ENCODE measurements at places on chromosomes 7 and 10.

DNA sequence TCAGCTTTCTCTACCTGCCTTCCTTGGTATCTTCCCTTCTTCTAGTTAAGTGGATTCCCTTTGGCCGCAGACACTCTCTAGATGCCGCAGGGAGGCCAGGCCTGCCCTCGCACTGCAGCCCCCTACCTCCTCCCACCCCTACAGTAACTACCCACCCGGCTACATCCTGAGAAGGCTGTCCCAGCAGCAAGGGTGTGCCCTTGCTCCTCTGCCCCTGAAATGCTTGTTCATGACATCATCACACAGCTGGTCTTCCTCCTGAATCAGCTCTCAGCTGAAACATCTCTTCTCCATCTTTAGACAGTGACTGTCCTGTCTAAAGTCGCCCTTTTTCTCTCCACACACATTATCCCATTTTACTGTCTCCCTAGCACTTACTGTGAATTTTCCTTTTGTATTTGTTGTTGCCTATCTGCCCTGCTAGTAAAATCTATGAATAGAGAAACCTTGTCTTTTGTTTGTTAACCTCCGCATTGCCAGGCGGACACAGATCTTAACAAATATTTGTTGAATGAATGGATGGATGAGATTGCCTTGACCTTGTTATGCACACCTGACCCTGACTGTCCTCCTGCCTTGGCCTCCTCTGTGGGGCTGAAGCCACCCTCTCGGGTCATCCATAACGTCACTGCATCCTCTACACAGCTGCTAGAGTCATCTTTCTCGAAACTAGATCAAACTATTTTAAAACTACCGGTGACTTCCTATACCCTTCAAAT lies 108.9 kb upstream of the GATA3 start:
- DNase-seq = no peak

DNA sequence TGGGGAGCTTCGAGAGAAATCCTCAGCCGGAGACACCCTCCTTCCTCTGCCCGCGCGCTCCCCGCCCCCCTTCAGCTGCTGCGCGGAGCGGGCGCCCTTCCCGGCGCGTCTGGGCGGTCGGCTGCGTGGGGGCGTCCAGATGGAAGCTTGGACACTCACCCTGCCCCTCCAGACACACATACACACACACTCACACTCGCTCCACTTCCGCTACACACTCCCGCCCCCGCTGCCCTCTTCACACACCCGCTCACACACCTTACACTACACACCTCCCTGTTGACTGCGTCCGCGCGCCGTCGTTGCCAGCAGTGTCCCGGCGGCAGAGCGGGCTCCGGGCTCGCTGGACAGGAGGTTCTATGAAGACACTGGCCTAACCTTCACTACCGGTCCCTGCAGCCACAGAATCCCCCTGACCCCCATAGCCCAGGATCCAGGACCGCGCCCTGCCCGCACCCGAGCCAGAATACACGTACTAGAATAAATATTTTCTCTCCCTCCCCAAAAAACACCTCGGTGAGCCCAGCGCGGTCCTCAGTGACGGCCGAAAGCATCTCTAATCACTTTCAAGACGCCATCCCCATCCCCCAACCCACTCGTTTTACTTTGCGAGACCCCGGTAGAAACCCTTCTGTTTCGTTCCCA lies 1.1 kb upstream of the EGR2 start:
- peak; percentile 82 for DNase-seq

DNA sequence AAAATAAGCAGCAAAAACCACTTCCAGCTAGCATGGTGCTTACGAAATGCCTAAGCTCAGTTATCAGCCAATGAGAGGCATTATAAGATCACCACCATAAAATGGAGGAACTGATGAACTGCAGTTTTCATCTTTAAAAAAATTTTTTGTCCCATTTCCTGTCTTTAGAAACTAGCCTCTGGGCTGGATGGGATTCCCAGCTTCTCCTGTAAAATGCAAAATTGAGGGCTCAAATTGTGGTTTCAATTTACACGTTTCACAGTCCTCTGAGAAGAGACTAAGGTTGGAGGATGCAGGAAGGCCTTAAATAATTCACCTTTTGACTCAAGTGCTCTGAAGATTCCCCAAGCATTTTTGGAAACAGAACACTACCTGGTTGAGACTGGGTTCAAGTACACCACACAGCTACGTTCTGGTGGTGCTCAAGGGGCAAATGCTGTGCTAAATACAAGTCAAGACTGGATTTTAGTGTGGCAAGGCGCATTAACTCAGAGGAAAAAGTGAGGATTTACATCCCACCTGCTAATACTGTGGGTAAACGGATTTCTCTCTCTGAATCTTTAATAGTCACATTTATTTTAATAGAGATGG lies 951 bp downstream of the ZNF25 start:
- DNase-seq = no peak

- DNase-seq = no peak
These were observed 157.1 kb downstream of the RAB11FIP2 start for GRCh38 chr10:117889664-117890063.

DNA sequence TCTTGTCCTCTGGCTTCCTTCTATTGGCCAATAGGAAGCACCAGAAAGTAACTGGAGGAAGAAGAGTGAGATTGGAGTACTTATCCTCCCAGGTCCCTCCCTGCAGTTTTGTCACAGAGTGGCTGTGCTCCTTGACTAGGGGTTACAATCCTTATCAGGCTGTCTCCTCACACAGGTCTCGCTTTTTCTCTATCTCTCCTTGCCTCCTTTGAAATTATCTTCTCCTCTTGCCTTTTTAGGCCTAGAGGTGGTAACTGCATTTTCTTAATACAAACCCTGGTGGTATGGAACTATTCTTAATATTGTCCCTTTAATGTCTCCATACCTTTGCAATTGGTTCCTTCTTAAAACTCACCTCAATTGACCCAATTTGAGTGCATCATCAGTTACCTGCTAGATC lies 2.7 kb downstream of the PRSS37 start:
- DNase-seq = no peak

- peak; percentile 87 for DNase-seq
These were observed at the start of gene HTRA1 for GRCh38 chr10:122461367-122461728. Gene HTRA1 (plus strand): TSS chr10:122461553. CDS start chr10:122461653, 100 bp downstream.

- DNase-seq = peak; percentile 53
These were observed 9.9 kb downstream of the INPP5A start for GRCh38 chr10:132547421-132547861.

DNA sequence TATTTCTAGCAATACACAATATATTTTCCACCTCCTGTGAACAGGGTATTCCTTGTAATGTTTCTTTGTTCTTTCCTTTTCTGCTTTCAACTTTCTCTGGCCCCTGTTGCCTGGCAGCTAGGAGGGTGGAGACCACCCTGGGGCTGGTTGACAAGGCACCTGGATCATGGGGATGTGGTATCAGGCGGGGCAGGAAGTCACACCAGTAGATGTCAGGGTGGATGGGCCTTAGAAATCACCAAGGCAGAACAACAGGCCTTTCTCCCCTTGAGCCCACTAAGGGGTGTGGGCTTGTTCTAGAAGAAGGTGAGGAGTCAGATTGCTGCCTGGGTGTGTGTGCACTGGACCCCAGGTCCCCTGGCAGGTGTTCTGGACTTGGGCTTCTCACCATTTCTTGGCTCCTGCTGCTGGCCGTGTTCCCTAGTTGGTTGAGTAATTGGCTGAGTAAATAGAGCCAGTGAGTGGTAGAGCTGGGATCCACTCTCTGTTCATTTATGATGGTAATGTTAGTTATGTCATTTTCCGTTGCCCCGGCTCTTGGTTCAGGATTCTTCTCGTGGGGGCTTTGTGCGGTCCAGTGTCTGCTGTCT lies 24.9 kb downstream of the ZNF783 start:
- DNase-seq = no peak

DNA sequence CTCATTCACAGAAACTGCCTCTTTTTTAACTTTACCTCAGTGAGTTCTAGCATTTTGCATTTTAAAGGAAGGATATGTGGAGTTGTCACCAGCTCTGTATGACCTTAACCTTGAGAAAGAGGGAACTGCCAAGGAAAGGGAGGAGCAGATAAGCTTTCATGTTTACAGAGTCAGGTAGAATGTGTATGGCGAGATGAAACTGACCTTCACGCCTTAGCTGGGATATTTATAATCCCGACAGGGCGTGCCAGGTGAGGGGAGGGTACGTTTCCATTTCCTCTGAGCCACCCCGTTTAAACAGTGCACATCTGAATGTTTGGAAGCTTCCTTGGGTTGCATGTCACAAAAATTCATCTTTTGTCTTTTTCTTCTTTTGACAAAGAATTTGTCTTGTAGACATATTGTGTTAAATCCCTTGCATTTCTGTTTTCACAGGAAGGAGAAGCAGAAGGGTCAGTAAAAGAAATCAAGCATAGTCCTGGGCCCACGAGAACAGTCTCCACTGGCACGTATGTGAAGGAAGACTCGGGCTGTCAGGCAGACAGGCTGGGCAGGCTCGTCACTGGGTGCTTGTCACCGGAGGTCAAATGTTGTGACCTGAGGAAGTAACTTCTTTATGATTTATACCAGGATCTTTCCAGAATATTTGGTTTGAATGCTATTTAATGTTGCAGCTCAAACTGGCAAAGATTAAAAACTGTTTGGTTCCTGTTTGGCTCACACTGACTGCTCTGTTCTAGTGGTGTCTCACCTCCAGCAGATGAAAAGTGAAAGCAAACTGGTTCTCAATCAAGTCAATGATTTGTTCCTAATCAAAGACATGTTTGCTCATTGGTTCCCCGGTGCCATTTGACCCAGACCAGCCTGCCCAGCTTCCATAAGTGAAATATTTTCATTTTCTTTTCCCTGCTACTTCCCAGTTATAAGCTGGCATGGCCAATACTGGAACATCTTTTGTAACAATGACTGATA lies 16.2 kb downstream of the OPTN start:
- DNase-seq = no peak

DNA sequence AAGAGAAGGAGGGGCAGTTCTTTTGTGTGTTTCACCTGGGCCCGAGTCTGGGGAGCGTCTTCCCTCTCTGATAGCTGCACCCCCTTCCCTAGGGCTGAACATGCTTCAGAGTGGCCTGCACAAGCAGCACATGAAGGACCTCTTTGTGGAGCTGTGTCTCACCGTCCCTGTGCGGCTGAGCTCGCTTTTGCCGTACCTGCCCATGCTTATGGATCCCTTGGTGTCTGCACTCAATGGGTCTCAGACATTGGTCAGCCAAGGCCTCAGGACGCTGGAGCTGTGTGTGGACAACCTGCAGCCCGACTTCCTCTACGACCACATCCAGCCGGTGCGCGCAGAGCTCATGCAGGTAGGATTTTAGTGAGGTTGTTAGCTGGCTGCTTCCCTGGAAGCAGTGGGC lies 39.0 kb downstream of the TRRAP start:
- DNase-seq = no peak

GRCh38 chr10:88964869-88965415 lies 12.4 kb upstream of the ACTA2 start:
- DNase-seq = no peak

DNA sequence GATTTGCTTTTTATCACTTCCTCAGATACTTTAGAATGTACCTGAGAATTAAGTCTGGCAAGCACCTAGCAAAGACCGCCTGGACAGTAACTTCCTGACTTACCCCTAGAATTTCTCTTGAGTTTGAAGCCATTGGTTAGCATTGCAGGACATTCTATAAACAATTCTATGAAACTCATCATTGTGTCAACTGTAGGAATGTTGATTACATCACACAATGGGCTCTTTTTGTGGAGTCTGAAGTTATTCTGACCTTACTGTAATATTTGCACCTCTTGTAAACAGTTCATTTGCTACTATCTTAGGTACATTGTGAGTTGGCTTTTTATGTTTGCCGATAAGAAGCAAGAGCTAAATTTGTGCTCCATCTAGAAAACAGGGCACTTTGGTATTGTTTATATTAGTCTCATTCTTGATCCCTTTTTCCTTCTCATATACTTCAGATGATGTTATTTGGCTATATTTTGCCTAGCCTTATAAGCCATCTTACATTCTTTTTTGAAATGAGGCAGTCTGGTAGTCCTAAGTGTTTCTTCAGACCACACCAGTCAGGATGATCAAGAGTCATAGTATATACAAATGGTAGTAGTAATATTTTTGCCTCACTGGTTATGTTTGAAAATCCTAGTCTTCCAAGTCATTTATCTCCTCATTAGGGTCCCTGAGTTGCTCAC lies 52.4 kb downstream of the CASD1 start:
- no peak for DNase-seq

DNA sequence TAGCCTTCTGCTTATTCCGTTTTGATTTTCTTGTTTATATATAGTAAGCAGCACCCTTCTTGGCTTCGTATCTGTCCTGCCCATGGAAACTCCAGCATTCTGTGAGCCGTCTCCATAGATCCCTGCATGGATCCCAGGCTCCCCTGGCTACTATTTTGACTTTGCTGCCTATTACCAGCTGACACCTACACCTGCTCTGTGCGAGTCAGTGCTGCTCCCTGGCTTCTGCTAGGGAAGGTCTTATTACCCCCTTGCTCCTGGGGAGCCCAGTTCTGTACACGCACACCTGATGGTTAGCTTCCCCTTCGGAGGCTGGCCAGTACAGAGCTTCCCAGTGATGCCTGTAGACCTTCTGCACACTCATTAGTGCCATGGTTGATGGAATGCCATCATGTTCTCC lies 35.4 kb downstream of the NACAD start:
- no peak for DNase-seq

GRCh38 chr7:17075601-17076255 lies 193.9 kb upstream of the AGR3 start:
- no peak for DNase-seq

- no peak for DNase-seq
These were observed 70.0 kb downstream of the SNX10 start for GRCh38 chr7:26361637-26362036.

GRCh38 chr10:12849319-12850181 lies 152.0 kb downstream of the CCDC3 start:
- no peak for DNase-seq

DNA sequence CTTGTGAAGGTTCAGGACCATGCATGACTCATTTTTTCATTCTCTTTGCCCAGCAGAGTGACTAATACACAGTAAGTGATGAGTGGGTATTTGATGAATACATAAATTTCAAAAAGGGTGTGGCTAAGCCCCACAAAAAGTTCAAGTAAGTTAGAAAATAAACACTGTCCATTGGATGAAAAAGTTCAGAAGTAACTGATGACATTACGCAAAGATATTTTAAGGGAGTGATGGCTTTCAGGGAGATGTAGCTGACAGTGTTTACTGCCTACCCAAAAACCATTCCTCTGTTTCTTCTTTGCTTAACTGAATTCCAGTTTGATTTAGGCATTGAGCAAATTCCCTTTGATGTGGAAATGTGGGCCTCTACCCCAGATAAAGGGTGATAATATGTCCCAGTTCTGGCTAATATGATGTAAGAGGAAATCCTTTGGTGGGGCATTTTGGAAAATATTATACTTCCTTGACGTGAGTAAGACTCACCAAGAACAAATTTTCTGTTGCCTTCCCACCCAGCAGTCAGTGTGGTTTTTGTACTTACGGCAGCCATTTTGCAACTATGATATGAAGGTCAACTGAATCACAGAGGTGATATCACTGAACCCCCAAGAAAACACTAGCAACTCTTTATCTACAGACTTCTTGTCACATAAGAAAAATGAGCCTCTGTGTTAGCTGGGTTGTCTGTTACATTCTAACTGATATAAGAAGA lies 29.0 kb upstream of the EBLN1 start:
- DNase-seq = no peak

- DNase-seq = no peak
These were observed 130.0 kb downstream of the ARHGAP22 start for GRCh38 chr10:48474765-48475365.
